ENCODE measurements at places on chromosomes 5 and 9. TPM values are rescaled to one million over a fixed set of nuclear protein-coding genes. Genes with fewer than 3 reads are reported as not detected.

Gene SLC25A46
- 44.9 TPM for total RNA-seq

Gene CENPP
- 9.3 TPM for total RNA-seq

Gene APBB3
- total RNA-seq: 16.7 TPM

Gene PLPPR1
- not detected for total RNA-seq

Gene PRRC1
- 31.9 TPM for total RNA-seq

Gene APBA1
- total RNA-seq: 13.3 TPM

Gene C5orf58
- not detected for total RNA-seq

DNA sequence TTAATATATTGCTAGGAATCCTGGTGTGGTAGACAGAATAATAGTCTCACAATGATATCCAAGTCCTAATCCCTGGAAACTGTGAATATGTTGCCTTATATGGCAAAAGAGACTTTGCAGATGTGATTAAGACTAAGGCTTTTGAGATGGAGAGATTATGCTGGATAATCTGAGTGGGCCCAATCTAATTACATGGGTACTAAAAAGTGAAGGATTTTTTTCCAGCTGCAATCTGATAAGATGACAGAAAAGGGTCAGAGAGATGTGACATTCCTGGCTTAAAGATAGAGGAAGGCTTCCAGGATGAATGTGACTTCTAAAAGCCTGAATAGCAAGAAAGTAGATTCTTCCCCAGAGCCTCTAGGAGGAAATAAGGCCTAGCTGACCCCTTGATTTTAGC lies 80.7 kb upstream of the MPDZ start:
- no peak for DNase-seq

DNA sequence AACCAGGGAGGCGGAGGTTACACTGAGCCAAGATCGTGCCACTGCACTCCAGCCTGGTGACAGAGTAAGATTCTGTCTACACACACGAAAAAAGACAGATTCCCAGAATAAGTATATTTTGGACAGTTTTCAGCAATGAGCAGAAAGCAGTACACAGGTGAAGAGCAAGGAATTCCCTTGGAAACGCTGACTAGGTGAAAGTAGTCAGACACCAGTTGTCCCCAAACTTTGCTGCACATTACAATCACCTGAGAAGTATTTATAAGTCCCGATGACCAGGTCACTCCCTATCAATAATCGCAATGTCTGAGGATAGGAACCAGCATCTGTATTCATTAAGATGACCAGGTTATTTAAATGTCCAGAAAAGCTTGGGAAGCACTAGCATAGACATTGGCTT lies 78.3 kb downstream of the CPLANE1 start:
- no peak for DNase-seq

DNA sequence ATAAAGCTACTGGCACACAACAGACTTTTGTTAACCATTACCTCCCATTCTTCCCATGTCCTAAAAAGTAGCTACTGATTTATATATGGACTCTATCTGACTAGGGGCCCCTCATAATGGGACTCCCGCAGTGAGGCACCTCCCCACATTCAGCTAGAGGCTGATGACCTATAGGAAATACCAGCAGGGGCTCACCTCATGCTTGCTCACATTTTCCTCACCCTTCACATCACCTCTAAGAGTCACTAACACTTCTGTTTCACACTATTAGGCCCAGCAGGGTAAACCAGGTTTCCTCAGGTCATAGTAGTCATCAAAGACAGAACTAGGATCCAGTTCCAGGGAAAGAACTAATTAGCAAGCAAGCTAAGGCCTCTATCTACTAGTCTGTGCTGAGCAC lies 60.7 kb downstream of the PRELID2 start:
- no peak for DNase-seq

- DNase-seq: no peak
Measured at GRCh38 chr9:95771556-95772246, 103.8 kb upstream of the ERCC6L2 start.

DNA sequence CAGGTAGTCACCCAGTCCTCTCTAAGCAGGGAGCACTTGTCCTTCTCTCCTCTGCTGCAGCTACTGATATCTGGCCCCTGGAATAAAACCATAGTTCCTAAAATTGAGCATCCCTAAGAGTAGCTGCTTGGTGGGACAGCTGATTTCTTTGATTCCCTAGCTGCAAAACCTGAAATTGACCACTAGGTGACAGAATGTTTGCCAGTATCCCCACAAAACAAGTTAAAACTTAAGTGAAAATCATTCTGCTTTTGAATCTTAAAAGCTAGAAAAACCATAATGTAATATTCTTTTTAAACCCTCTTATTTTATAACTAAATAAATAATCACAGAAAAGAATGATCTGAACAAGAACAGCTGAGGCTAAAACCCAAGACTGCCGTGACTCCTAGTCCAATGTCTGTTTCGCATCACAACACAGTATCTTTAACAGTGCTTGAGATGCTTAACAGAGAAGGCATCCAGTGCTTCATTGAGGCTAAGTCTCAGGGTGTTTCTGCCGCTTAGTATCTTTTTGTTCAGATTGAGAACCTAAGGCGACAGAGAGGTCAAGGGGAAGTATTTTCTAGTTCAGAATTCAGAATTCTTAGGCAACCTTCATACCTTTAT lies 24.4 kb upstream of the TAL2 start:
- no peak for DNase-seq

GRCh38 chr9:32345243-32345642 lies 39.2 kb upstream of the ACO1 start:
- no peak for DNase-seq

GRCh38 chr5:140220032-140220697 lies 45.2 kb downstream of the CYSTM1 start:
- no peak for DNase-seq

- DNase-seq: no peak
Measured at GRCh38 chr5:121199216-121199999, 652.3 kb upstream of the FTMT start.
